ENCODE measurements at places on chromosomes 12 and 14. TPM values are rescaled to one million over a fixed set of nuclear protein-coding genes. Genes with fewer than 3 reads are reported as not detected.

The BCAT1 gene
- total RNA-seq, result 1.2 TPM

The ITGA7 gene
- 3.1 TPM for total RNA-seq

The OR4K17 gene
- not detected for total RNA-seq

The MYF5 gene
- total RNA-seq, result not detected

The CEBPE gene
- 0.62 TPM for total RNA-seq

The A2M gene
- total RNA-seq, result 3.9 TPM

The OR6C2 gene
- not detected for total RNA-seq

The OR4K14 gene
- not detected for total RNA-seq

All from T-cell (primary cell).